ENCODE measurements at places on chromosomes 5 and 9. TPM values are rescaled to one million over a fixed set of nuclear protein-coding genes. Genes with fewer than 3 reads are reported as not detected.

Gene NUTM2G
- not detected for total RNA-seq

GRCh38 chr9:28909526-28909925 lies 1336.2 kb upstream of the C9orf72 start:
- no peak for DNase-seq

- no peak for DNase-seq
These were observed 40.7 kb downstream of the EBF1 start for GRCh38 chr5:159058716-159059636.

Gene ELL2
- 51.8 TPM for total RNA-seq

DNA sequence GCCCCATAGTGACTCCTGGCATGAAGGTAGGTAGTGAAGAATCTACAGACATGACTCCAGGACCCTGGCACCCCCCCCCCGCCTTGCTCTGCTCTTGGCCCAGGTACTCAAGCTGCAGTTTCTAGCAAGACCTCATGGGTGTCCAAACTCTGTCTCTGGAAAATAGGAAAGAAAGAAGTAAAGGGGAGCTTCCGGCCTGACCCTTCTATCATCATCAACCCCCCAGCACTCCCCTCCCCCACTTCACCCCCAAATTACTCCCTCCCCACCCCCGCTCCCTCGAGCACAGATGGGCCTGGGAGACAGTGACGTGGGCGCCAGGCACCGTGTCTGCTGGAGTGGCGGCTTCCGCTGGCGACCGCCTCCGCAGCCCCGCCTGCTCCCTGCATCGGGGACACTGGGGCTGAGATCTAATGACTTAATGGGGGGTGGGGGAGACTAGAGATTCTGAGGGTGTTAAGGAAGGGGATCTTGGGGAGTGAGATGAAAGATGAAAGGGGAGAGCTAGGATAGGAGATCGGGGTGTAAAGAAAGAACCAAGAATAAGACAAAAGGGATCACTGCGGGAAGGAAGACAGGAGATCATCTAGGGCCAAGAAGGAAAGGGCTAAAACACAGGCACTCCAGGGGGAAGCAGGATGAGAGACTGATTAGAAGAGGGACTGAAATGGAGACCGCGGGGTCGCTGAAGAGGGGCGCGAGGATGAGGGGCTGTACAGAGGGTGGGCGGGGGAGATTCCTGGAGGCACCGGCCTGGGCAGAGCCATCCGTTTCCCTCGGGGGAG lies 1.1 kb upstream of the DNAJB5 start:
- no peak for DNase-seq

DNA sequence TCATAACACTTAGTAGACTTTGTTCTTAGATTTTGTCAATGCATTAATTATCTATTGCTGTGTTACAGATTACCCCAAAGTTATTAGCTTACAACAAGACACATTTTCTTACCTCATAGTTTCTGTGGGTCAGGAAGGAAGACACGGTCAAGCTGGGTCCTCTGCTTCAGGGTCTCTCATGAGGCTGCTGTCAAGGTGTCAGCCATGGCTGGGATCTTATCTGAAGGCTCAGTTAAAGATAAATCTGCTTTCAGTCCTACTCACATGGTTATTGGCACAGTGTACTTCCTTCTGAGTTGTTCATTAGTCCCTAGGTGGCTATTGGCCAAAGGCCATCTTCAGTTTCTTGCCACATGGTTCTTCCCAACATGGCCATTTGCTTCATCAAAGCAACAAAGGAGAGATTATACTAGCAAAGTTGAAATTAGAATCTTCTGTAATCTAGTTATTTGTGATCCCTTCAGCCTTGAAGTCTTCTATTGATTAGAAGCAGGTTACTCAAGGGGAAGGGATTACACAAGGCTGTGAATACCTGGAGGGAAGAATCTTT lies 25.2 kb downstream of the TDRD7 start:
- DNase-seq, result no peak

GRCh38 chr5:1300581-1301083 lies 5.8 kb upstream of the TERT start:
- no peak for DNase-seq

GRCh38 chr9:111965566-111966019 lies 69.0 kb downstream of the UGCG start:
- DNase-seq, result no peak

- DNase-seq, result no peak
These were observed 12.2 kb upstream of the SPDL1 start for GRCh38 chr5:169571355-169571754.

DNA sequence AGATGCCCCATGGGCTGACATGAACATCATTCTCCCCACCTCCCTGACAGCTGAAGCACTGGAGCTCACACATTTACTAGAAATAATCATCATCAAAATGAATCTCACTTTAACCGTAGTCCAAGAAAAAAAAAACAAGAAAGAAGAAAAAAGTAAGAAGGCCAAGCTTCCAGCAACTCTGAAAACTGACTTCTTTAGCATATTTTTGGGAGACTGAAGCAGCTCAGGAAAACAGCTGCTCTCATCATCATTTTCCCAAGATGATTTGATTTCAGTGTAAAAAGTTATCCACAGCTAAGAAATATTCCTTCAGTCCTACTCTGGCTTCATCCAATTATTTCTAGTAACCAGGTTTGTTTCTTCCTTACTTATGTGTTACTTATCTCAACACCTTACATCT lies 91.7 kb downstream of the GLDC start:
- no peak for DNase-seq

- DNase-seq, result no peak
These were observed 352.6 kb upstream of the TARS1 start for GRCh38 chr5:33088176-33088575.

- no peak for DNase-seq
These were observed 539.4 kb downstream of the BNC2 start for GRCh38 chr9:16331031-16331430.

Gene TAL2
- not detected for total RNA-seq

DNA sequence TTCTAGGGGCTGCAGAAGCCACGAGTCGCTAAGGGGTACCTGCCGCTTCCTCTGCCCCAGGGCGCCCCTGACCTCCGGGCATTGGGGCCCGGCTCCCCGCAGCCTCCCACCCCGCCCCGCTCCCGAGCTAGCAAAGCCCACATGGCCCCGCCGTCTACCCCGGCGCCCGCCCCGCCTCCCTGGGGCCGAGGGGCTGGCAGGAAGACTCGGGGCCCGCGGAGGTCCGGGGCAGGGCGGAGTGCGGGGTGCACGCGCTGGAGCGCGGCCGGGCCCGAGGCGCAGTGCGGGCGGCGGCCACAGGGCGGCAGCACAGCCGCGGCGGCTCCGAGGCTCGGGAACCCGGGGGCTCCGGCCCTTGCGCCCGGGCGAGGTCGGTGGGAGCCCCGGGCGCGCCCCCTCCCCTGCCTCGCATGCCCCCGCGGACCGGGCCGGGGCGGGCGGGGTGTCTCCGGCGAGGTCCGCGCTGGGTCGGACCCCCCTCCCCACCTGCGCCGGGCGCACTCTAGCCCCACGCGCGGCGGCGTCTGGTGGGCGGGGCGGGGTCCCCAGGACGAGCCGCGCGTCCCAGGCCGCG lies 6.7 kb downstream of the NRARP start:
- peak; percentile 55 for DNase-seq

Gene LYRM7
- 25.2 TPM for total RNA-seq

DNA sequence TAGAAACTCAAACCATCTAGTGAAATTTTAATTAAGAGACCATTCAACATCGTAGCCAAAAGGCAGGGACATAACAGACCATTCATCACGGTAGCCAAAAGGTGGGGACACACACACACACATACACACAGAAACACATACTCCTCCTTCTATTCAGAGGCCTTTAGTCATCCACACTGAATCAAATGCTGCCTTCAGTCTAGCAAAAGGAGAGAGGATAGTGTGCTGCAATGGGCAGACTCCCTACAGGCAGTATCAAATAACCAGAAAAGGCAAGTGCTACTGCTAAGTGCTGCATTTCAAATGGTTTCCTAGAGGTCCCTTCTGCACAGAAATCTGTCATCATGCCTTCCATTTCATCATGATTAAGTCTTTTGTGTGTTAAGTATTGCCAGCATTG lies 303.9 kb downstream of the TRIM32 start:
- no peak for DNase-seq

DNA sequence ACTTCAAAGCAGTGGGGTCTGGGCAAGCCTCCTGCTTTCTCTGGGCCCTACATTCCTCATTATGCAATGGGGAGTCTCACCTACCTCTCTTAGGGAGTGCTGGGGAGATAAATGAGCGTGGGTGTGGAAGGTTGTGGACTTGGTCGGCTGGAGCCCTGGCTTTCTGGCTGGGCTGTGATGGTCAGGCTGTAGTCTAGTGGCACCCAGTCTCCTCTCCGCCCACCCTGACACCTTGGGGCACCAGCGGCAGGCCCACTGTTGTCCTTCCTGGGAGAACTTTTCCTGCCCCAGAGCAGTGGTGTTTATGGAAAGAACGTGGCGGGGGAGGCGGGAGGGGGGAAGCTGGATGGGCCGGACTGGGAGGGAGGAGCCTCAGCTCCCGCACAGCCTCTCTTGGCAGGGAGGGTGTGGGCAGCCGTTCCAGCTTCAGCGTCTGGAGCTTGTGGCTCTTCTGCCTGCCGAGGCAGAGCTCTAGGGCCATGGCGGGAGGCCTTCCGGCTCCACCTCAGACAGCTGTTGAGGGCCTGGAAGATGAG lies 4.1 kb downstream of the PTGS1 start:
- DNase-seq, result peak; percentile 82

DNA sequence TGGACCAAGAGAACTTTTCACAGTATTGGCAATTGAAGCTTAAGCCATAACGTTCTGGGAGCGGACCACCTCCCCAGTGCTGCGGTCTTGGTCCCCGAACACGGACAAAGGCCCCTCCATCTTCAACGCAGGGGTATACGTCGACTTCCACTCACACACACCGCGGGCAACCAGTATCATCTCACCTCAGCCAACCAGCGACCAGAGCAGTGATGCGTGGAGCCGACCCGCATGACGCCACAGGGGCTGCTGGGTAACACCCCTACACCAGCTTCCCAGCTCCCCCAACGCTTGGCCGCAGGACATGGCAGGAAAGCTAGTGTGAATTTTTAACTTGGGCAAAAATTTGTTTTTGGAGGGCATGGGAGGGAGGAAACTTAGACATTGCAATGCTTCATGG lies 77.3 kb upstream of the PLCXD3 start:
- DNase-seq, result no peak

DNA sequence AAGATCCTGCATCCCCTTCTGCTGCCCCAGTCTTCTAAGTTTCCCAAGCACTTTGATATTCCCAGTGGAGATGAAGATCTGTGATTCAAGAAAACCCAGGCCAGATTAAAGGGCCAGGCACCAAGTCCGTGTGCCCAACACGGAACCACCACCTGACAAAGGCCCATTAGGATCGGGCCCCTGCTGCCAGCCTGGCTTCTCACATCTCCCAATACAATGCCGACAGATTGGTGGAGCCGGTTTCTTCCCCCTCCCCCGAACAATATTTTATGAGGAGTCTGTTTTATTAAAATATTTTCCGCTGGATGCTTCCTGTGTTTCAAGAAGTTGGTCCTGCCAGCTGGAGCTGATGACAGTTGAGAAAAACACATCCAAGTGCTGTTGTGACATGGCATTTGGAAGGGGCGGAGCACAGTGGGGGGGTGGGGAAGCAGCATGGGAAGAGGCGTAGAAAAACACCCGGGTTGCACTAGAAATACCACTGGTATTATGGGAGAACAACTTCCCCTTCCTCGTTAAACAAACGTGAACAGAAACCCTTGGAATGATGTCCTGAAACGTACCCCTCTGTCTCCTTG lies 45.0 kb downstream of the CRB2 start:
- DNase-seq, result no peak

GRCh38 chr5:77683171-77683732 lies 44.7 kb upstream of the OTP start:
- no peak for DNase-seq

- peak; percentile 84 for DNase-seq
These were observed 4.2 kb downstream of the DAB2 start for GRCh38 chr5:39420482-39421145.

Measured in heart right ventricle (tissue), 16 donors.